Karpas-422 (cell line): ENCODE measurements at places on chromosomes 1 and 21.

DNA sequence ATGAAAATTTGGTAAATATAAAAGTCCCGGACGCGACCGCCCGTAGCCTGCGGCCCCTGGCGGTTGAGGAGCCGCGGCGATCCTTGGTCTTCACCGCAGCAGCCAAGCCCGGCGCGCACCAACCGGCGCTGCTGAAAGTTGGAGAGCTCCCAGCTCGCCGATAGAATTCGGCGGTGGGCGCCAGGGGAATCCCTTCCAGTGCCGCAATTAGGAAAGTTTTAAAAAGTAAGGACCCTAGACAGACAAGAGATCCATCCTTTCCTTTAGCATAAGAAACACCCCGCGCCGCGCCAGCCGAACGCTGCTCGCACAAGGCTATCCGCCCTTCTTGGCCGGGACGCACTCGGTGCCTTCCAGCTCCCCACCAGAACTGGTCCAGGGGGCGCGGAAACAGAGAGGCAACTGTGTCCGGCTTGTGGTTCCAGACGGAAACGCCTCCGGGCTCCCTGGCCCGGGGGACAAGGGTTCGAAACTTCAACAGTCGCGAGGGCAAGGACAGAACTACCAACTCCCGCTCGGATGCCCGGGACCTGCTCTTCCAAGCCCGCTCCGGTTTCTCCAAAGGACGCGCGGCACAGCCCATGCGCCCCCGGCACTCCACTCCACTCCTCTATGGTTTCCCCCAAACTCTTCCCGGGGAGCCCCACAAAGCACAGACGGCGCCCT, 1.7 kb downstream of the FAM78B start:
- no peak for DNase-seq

- no peak for DNase-seq
These were observed 8.0 kb upstream of the BARHL2 start for GRCh38 chr1:90724926-90725656.

DNA sequence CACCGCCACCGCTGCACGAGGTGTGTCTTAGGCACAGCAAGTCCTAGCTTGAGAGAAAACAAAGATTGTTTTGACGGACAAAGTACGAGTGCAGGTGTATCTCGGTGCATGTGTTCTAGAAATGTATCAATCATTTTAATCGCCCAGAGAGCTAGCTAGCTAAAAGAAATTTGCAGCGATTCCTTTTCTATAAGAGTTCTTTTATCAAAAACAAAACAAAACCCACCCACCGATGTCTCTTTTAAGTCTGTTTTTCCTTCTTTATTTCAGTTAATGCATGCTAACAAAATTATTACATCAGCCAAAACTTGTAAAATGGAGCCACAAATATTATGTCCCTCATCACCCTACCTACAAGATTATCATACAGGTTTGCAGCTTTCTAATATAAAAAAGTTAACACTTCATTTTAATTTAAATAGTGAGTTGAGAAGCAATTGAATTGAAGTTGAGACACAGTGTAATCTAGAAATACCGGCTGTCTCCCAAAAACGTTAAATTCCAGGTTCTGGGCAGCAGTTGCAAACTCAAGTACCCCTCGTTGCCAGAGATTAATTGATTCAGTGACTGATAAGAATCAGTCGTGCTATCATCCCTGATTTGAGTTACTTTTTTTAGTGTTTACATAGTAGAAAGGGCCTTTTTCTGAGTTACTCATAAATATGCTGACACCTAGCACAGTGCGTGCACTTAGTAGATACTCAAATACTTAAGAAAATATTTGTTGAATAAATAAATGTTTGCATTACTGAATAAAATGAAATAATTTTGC, 1.5 kb upstream of the SYDE2 start:
- DNase-seq: no peak

GRCh38 chr1:153362187-153362775, 4.6 kb downstream of the S100A9 start:
- no peak for DNase-seq

- DNase-seq: no peak
These were observed 43.9 kb downstream of the SKI start for GRCh38 chr1:2271841-2272655.

- DNase-seq: no peak
These were observed 867 bp downstream of the PTGFRN start for GRCh38 chr1:116910379-116911187.

DNA sequence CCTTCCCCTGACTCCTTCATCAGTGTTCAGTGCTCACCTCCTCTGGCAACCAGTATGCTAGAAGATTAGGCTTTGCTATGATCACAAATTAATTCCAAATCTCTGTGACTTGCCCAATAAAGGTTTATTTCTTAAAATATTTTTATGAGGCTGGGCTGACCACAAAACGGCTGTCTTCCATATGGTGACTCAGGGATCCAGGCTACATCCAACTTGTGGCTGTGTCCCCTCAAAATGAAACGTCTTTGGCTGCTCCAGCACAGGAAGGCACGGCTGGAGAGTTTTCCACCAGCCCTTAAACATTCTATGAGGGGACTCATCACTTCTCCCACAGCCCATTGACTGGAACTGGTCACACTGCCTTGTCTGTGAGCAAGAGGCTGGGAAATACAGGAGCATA, 131.5 kb downstream of the HUNK start:
- no peak for DNase-seq
